ENCODE measurements at places on chromosomes 12 and 14.
A peak's percentile ranks its signal among the peaks of the same experiment; 100 is the strongest.

- no peak for DNase-seq
Measured at GRCh38 chr14:37399517-37399916, 195.5 kb downstream of the FOXA1 start.

GRCh38 chr12:89192429-89192828 lies 159.9 kb downstream of the DUSP6 start:
- DNase-seq: no peak

- DNase-seq: no peak
Measured at GRCh38 chr12:42407306-42407705, 81.3 kb downstream of the PPHLN1 start.

DNA sequence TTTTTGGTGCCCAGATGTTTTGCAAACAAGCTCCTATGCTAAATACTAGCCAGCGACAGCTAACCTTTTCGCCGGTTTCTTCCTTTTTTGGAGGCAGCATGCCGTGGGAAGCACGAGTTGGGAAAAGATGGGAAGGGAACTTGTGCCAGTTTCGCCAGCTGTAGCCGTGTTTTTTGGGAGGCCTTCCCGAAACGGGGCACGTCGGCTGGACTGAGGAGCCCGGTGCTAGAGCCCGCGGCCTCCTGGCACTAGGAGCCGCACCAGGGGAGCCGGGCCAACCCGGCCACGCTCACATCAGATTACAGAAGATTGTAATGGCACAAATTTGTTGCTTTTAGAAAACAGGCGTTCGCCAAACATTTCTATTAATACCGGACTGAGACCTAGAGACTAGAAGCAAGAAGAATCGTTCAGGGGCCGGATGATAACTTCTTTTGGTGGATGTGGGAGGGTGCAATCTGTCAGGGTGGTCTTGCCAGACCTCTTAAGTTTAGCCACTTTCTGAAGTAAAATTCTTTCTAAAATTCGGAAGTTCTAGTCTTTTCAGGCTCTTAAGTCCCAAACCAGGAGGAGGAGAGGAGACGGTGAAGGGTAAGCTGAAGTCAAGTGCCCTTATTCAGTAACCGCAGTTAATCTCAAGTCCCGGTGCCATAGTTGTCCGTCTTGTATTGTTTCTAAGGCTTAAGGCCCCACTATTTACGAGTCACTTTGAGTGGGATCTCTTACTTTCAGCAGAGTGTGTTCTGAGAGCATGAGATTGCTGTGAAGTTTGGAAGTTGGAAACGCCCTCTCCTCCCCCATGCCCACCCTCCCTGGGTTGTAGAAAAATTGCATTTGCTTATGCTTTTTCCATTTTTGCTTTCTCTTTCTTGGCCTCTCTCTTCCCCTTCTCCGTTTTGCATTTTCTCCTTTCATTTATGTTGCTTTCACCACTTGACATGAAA lies 1.3 kb downstream of the RASSF3 start:
- peak; percentile 66 for DNase-seq

DNA sequence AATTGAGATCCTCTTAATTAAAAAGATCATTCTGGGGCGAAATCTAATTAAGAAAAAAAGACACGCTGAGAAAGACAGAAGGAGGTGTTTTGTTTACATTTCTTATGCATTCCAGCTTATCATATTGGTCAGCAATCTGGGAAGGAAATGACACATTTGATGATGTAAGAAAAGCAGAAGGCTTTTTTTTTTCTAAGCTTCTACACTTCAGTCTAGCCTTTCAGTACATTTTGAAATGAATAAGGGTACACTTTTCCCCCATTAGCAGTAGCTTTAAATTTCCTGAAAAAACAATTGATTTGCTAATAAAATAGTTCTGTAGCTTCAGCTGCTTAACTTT lies 5.9 kb upstream of the GSC start:
- no peak for DNase-seq

DNA sequence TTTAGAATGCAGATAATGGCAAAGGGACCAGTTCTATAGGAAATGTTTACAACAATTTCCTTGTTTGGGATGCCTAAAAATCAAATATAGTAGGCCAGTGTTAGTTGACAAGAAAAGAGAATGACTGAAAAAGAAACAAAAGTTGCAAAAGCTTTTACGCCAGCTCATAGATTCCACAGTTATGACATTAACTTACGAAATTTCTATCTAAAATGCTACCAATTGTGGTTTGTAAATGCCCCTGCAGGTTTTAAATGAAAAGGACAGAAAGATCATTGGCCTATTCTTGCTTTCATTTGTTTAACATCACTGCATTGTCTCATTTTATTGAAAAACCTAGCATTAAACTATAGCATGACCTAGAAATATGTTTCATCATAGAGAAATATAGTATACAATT lies 345.8 kb downstream of the CCDC91 start:
- no peak for DNase-seq

DNA sequence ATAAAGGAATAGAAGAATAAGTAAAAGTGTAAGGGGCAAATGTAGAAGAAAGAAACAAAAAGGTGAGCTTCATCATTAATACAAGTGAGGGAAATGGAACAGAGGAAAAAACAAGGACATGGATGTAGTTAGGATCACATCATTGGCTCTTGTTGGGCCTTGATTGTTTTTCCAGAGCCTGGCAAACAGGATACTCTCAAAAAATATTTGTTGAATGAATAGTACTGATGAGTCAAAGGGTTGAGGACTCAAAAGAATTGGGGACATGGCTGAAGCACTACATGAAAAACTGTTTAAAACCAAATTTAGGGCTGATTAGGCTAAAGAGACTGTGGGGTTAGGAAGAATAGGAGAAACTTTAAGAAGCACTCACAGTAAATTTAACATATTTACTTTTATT lies 11.4 kb upstream of the SRP54 start:
- DNase-seq: no peak

GRCh38 chr12:53505086-53505485 lies 2.2 kb downstream of the NPFF start:
- no peak for DNase-seq

DNA sequence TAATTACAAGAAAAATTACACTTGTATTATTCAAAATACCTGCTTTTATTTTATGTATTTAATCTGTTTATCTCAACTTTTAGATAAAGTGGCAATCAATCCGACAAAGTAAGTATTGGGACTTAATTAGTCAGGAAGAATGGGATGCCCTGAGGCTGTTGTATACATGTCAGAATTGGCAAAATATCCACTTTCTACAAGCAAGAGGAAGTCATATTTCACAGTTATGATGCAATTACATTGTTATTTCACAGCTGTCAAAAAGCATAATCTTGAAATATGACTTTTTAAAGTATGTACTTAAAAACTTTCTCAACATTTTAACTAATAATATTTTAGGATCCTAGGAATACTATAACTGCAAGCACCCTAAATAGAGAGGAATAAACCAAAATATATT lies 357.1 kb upstream of the MGAT4C start:
- no peak for DNase-seq

DNA sequence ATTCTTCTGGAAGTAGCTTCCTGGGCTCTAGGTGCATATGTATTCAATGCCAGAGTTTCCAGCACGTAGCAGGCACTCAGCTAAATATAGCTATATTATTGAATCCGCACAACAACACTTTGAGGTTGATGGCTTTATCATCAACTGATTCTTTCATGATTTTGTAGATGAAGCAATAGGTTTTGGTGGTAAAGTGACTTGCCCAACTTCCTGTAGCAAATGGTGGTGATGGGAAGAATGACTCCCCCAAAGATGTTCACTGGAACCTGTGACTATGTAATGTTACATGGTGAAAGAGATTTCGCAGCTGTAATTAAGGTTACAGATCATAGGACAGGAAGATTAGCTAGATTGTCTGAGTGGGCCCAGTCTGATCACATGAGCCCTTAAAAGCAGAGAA lies 3.2 kb downstream of the TDRD9 start:
- DNase-seq: no peak

DNA sequence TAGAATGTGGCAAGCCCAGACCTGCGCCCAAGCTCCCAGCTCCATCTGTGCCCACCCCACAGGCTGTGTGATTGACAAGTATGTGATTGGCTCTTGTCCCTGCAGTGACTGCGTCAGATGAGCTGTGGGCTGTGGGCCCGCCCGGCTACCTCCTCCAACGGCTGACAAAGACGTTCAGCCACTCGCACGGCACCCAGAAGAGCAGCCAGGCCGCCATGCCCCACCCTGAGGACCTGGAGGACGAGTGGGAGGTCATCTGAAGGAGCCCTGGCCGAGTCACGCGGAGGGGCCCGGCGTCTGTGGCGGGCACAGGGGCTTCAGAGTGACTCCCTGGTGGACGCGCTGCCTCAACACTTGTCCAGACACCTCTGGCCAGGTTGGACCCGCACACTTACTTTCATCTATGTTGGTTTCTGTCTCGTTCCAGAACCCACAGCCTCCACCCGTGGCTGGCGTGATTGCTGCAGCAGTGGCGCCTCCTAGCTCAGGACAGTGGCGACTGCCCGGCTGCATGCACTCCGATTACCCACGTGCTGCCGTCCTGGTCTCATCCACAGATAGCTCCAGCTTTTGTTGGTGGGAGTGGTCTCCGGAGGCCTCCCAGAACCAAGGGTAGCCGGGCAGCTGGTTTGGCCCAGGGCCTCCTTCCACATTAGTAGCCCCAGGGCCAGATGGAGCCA lies 11.4 kb downstream of the ANKRD9 start:
- DNase-seq: peak; percentile 61

DNA sequence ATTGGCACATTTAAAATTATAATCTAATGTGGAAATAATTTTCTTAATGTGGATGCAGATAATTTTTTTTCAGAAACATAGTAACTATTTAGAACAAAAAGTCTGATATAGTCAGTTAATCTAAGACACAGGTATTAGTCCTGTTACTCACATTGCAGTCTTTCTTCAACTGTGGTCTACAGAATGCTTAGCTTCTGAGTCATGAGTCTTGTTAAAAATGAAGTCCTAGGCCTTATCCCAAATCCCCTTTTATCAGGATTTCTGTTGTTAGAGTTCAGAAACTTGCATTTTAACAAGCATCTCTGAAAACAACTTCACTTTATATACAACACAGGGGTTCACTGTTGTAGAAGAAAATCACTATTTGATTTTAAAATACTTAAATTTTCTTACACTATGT lies 112.2 kb downstream of the SLC16A7 start:
- DNase-seq: no peak

GRCh38 chr14:37087520-37087919 lies 84.9 kb downstream of the SLC25A21 start:
- no peak for DNase-seq

DNA sequence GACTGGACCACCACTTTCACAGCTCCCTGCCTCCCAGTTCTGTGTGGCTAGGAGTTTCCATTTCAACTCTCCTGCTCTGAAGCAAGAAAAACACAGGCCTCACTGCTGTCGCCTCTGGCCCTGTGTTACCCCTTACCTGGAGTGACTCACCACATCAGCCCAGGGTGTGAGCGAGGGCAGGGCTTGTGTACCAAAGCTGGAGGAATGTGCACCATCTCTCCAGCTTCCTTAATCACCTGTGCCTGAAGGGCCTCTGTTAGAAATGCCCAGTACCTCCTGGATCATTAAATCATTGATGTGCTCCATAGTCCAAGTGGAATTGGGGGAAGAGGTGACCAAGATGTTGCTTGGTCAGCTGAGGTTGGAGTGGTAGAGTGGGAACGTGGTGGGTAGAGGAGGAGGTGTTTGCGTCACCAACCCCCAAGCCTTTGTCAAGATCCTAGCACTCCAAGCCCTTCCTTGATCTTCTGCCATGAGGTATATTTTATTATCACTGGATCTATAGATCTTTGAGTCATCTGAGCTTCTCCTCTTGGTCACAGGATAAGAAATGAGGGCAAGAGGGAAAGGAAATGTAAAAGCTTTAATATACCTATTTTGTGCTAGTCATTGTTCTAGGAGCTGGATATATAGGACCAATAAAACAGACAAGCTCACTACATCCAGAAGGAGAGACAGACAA lies 51.3 kb downstream of the SSPN start:
- DNase-seq: no peak

GRCh38 chr12:31491841-31492598 lies 98.9 kb downstream of the DENND5B start:
- DNase-seq: no peak

DNA sequence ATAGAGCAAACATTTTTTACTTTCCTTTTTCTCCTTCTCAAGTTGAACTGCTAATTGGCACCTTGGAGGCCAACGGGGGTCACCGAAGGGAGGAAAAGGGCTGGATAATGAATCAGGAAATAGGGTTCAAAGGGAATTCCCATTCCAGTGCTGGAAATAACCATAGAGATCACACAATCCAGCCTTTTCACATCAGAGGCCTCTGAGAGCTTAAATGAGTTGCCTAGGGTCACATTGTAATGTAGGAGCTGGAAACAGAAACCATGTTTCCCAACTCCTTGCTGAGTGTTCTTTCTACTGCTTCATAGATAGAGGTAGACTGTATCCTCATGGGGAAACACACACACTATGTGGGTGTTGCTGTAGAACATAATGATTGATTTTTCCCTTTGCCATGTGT lies 60.6 kb upstream of the DDHD1 start:
- no peak for DNase-seq

- DNase-seq: no peak
Measured at GRCh38 chr12:93980711-93981110, 167.7 kb upstream of the PLXNC1 start.

DNA sequence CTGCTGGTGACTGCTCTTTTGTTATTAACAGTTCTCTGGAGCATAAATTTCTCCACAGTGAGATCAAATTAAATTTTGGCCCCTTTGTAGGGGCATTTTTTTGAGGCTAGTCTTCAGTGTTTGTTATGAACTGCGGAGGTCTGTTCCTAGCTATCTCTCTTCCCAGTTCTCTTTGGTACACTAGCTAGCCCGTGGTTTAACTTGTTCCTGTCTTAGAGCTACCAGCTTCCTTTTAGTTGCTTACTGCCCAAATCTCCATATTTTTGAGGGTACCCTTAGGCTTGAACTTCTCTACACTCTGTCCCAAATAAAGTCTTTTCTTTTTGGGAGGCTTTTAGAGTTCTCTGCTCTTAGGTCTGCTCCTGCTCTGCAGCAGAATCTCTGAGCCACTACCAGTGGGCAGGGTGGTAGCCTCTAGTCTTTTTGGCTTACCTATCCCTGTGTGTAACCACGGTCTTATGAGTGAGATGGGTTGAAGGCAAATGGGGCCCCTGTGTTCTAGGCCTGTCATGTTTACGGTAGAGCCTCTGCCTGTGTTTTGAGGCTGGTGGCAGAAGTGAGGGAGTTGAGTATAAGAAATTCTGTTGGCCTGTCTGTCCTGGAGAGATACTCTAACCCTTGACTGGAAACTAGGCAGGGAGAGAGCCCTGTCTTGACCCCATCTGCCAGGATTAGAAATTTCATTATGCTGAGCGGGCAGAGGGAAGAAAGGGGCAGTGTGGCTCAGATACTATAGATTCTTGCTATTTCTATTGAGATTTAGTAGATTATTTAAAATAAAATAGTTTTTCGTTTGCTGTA lies 21.0 kb downstream of the CNOT2 start:
- no peak for DNase-seq

DNA sequence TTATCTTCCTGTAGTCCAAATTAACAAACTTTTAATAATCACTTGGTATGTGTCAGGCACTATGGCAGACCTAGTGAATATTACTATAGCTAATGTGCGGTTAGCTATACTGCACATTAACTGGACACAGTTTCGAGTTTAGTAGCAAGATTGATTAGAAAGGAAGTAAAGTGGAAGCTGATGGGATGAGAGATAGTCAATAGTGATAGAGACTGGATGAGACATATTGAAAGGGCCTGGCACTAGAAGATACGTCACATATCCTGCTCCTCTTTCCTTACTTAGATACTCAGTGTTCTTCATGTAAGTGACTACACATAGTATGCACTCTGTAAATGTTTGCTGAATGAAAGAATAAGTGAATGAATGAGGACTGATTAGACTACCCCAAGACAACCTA lies 5.5 kb downstream of the TBK1 start:
- no peak for DNase-seq
